ENCODE measurements at places on chromosomes 3 and 15.

GRCh38 chr3:129834580-129834979 is 58.9 kb downstream of the TMCC1 start:
- no peak for DNase-seq

- DNase-seq, result no peak
These were observed 67.2 kb downstream of the LIPC start for GRCh38 chr15:58498821-58499580.

DNA sequence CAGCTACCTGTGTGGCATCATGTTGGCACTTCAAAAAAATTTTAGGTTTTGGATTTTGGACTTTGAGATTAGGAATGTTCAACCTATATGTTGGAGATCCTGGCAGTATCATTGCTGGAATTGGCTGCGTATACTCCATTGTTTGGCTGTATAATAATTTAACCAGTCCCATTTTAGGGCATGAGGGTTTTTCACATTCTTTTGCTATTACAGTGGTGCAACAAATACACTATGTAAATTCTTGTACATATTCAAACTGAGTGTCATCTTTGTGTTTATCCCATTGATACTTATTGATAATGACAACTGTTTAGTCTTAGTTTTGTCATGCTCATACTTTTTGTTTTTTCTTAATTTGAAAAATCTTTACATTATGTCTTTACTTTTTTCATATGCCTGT is 6.7 kb downstream of the THUMPD3 start:
- no peak for DNase-seq

GRCh38 chr3:141436180-141436579 is 50.6 kb upstream of the RASA2 start:
- DNase-seq, result no peak

DNA sequence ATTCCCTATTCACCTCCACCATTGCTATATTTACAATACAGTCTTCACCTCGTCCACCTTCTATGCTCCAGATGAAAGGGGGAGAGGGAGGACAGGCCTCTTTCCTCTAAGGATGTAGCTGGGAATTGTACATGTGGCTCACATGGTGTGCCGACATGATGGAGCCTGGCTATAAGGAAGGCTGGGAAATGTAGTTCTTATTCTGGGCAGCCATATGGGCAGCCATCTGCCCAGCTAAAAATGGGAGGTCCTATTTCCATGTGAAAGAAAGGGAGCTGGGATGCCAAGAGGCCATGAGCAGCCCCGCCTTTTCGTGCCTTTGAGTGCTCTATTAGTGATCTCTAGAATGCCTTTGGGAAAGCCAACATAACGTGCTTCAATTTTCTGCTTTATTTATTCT is 27.1 kb upstream of the MGLL start:
- no peak for DNase-seq

- DNase-seq, result peak; percentile 23
These were observed 6.8 kb upstream of the ANKRD28 start for GRCh38 chr3:15804553-15805095.

DNA sequence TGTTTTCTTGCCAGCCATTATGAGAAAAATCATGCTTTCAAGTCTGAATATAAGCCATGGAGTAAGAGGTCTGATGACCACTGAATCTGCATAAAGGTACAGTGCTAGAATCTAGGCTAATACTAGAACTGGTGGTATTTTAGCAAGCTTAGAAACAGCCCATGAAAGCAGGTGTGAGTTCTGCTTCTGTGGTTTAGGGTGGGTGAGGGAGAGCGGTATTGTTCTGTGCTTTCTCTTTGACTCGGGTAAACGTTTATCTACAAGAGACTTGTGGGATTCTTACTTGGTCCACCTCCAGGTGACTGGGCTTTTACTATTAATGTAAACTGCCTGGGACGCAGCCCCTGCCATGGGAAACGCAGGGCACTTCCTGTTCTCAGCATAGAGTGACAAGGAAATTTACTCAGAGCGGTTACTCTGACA is 55.2 kb downstream of the PGPEP1L start:
- DNase-seq, result no peak

- DNase-seq, result no peak
These were observed 80.6 kb downstream of the RBPMS2 start for GRCh38 chr15:64694816-64695215.

GRCh38 chr3:67437090-67437489 is 217.3 kb downstream of the SUCLG2 start:
- no peak for DNase-seq

GRCh38 chr3:88385090-88385489 is 235.3 kb downstream of the C3orf38 start:
- DNase-seq, result no peak

GRCh38 chr3:30639937-30640336 is 33.5 kb downstream of the TGFBR2 start:
- DNase-seq, result no peak

GRCh38 chr3:32487781-32488473 is 14.7 kb downstream of the CMTM6 start:
- DNase-seq, result no peak

DNA sequence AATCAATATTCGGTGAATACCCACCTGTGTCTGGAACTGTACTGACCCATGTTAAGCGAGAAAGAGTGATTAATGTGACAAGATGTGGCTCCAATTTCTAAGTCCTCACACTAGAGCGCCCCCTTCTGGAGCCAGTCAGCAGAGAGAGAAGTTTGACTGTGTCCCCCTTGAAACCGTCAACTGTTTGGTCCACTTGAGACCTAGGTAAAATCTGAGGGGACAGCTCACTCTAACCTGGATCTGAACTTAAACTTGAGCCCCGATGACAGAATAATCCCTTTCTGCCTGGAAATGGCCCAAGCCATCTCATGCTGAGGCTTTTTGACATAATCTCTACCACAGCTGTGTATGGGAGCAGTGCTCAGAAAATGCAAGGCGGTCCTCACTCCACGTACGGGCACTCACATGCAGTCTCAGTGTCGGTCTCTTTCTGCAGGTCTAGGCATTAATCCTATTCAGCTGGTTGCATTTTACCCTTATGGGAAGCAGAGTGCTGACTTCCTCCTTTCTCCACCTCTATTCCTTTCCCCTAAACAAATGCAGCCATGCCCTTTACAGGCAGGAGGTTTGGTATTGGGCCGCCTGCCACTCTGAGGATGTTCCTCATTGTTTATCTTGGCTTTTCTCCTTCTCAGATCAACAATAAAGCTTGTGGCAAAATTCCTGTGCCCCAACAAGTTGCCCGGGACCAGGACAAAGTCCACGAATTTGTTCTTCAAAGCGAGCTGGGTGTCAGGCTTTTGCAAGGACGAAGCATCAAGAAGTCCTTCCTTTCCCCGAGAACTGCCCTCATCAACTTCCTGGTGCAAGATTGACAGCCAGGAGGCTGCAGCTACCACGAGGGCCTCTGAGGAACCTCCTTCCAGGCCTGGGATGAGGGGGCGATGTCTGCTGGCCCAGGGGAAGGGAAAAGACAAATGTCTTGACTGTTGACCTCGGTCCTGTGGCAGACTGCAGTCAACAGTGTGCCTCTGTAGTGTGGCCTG is 47.5 kb upstream of the LIMD1 start:
- no peak for DNase-seq

DNA sequence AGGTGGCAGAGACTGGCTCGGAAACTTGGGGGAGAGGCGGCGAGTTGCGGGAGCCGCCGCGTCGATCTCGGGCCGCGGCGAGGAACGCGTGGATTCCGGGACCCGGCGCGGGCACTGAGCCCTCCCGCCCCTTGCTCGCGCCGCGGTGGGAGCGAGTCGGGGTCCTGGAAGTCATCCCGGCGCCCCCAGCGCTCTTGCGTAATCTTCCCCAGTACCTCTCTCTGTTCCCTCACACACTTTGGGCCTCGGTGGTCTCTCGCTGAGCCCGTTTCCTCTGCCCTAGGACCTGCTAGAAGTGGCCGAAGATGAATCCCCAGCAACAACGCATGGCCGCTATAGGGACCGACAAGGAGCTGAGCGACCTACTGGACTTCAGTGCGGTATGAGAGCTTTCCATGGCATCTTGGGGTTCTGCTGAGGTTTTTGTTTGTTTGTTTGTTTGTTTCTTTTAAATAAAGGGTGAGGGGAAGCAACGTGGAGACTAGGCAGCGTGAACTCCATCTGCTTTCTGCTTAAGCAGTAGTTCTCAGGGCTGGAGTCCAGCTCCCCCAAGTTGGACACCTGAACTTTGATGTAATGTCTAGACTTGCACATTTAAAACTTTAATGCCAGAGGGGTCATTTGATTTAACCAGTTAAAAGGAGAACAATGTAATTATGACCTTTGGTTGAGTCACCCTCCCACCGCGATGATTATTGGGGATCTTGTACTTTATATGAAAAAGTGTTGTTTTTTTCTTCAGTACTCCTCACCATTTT is 1.3 kb downstream of the TCF12 start:
- peak; percentile 33 for DNase-seq

Measured in SW480 (cell line).